ENCODE measurements at places on chromosomes 6 and 20.

DNA sequence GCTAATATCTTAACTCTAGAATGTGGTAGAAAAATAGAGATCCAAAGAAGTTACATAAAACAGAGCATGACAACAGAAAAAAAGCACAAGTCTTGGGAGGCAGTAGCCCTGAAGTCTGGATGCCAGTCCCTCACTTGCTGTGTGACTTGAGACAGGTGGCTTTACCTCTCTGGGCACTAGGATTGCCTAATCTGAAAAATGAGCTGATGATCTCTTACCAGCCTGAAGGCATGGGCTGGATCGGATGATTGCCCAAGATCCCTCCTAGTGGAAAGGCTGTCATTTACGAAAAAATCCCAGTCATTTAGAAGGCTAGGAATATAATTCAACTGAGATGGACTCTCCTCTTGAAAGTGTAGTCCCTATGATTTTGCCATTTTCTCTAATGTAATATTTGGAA, 10.9 kb upstream of the GCM1 start:
- no peak for DNase-seq

GRCh38 chr6:150491811-150492172, 107.9 kb upstream of the PLEKHG1 start:
- DNase-seq = no peak

- no peak for DNase-seq
These were observed 850 bp upstream of the HECA start for GRCh38 chr6:139134064-139134395.

DNA sequence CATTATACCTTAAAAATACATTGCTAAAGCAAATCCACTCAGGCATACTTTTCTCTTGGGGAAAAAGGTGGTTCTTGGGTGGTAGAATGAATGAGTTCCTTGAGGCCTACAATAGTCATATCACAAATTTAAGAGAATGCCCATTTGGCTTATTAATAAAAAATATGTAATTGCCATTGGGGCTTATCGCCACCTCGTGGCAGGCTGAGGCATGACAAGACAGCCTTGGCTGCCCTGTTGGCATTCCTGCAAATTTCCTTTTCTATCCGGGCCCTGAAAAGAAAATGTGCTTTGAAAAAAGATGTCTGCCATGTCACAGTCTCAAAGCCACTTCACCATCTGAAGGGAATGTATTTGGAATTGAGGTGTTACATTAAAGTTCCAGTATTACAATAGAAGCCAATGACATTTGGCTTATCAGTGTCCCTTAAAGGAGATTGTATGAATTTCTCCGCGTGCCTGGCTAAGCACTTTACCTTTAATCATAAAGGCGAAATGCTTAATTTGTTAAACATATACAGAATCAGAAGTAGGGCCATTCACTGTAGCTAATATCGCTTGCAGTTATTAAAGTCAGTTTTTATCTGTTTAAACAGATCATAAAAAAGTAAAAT, 188.3 kb upstream of the ZFP64 start:
- DNase-seq = no peak

GRCh38 chr20:39059036-39059435, 96.9 kb downstream of the DHX35 start:
- DNase-seq = no peak
